ENCODE measurements at places on chromosomes 12 and 14. TPM values are rescaled to one million over a fixed set of nuclear protein-coding genes. Genes with fewer than 3 reads are reported as not detected.

DNA sequence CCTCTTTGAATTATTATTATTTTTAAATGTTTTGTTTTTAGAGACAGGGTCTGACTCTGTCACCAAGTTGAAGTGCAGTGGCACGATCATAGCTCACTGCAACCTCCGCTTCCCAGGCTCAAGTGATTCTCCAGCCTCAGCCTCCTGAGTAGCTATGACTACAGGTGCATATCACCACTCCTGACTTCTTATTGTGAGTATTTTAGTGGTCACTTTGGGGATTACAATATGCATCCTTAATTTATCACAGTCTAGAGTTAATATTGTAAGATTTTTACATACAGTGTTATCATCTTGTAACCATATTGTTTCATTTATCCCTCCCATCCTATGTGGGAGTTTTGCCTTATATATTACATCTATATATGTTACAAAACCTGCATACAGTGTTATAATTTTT lies 13.4 kb downstream of the FGF23 start:
- DNase-seq: no peak

DNA sequence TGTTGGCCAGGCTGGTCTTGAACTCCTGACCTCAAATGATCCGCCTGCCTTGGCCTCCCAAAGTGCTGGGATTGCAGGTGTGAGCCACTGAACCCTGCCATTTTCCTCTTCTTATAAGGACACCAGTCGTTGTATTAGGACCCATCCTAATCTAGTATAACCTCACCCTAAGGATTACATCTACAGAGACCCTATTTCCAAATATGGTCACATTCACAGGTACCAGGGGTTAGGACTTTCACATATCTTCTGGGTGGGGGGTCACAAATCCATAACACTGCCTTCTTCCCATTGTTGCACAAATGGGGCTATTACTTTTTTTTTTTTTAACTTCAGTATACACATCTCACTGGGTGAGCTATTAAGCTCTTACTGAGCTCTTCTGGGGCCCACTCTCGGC lies 38.6 kb downstream of the ARF6 start:
- no peak for DNase-seq

GRCh38 chr12:116133149-116133548 lies 144.3 kb downstream of the MED13L start:
- DNase-seq: no peak

DNA sequence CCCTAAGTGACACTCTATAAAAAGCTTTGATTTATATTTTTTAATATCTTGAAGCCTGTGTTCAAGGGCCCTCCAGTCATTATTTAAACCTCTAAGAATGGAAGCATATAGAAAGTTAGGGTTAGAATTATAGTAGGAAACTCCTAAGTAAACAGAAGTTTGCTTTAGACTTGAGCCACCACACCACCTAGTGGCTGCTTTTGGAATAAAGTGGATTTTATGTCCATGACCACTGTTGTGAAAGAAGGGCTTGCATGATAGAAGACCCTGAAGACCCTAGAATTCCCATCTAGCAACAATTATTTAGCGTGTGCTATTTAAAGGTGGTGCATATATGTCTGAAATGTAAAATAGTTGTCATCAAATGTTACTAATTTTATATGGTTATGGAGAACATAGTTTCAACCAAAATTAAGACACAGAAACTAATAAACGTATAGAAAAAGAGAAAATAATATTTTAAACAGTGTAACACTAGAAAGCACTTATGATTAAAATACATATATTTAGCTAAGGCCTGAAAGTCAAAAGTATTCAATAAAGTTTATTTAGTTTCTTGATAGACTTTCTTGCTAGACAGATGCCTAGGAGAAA lies 21.3 kb downstream of the LRRIQ1 start:
- no peak for DNase-seq

DNA sequence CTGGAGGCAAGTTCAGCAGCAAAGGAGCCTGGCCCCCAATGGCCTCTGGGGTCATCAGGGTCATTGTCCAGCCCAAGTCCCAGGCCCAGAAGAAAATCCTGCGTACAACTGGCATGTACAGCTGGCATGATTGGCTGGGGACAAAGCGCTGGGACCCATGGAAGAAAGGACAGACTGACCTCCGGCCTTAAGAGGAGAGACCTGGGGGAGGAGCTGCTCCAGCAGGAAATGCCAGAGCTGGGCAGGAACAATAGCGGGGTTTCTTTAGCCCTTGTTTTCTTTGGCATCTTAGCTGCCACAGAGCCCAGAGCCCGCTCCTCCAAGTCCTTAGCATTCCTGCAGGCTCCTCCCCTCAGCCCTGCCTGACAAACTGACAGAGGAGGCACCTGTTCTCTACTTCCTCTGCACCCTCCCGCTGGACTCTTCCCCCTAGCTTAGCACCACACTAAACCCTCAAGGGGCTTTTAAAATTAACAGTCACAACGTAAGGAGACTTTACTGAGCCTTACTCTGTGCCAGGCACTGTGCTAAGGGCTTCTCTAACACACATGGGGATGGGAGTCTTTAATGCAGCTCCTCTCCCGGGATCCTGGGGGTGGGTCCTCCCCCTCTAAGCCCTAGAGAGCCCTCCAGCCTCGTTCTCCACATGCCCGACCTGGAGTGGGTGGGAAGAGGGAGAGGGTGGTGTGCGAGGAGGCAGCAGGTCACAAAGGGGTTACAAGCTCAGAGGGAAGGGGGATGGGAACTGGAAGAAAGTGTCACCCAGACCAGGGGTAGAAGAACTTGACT lies 1.8 kb upstream of the AQP5 start:
- DNase-seq: no peak

- no peak for DNase-seq
Observed at GRCh38 chr12:50505675-50506530, 1.1 kb downstream of the DIP2B start.

DNA sequence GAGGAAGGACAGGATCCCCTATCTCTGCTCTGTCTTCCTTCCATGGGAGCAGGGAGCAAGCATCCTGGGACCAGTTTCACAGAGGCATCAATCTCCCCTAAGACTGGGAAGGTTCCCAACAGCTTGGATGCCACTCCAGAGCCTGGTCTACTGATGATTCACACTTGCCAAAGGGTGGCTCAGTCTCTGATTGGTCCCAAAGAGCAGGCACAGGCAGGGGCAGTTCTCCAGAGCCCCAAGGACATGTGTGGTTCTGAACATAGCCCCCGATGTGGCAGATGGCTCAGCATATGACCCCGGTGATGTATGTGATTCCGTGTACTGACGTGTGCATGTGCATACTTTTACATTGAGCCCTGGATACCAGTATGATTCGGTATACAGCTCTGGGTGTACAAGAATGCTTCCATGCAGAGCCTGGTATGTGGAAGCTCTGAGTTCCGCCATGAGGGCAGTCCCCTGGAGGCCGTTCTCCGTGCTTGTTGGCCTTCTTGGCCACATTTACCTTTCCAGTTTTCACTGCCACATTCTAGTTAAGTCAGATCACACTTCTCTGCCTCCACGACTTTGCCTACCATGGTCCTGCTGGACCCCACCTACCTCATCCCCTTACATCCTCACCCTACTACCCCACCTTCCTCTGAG lies 21.2 kb downstream of the ITGA7 start:
- DNase-seq: peak; percentile 59

DNA sequence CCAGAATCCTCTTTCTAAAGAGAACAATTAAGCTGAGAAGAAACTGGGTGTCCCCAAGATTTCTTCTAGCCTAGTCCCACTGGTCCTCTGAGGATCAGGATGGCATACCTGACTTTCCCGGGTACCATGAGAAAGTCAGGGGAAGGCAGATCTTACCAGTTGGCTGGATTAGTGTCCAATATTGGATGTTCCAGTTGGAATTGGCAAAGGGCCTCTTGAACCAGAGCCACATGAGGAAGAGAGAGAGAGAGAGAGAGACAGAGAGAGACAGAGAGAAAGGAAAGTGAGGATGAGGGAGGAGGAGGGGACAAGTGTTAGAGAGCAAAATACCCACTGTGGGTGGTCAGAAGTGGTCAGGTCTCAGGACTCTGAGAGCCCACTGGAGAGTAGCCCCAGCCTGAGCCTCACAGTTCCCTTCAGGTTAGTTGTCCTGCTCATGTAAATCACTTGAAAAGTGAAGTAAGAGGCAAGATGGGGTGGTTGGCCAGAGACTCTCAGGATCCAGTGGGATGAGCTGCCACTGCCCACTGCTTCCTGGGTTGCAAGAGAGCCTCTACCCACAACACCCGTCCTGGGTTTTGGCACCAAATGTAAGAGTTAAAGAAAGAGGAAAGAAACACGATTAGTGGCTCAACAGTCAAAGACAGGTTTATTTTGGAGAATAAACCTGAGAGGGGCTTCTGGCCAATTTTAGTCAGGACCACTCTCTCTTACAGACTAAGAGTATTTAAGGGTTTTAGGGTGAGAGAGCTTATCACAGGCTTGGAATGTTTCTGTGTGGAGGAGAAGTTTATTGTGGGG lies 28.4 kb upstream of the A2M start:
- no peak for DNase-seq

DNA sequence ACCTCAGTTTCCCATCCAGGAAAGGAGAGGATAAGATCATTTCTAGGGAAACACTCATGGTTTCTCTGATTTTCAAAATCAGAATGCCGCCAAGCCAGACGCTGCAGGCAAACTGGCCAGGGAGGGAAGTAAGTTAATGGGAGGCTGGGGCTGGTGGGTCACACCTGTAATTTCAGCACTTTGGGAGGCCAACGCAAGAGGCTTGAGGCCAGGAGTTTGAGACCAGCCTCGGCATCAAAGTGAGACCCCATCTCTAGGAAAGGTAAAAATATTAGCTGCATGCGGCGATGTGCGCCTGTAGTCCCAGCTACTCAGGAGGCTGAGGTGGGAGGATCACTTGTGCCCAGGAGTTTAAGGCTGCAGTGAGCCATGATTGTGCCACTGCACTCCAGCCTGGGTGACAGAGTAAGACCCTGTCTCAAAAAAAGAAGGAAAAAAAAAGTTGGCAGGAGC lies 587 bp downstream of the SELPLG start:
- peak; percentile 28 for DNase-seq

DNA sequence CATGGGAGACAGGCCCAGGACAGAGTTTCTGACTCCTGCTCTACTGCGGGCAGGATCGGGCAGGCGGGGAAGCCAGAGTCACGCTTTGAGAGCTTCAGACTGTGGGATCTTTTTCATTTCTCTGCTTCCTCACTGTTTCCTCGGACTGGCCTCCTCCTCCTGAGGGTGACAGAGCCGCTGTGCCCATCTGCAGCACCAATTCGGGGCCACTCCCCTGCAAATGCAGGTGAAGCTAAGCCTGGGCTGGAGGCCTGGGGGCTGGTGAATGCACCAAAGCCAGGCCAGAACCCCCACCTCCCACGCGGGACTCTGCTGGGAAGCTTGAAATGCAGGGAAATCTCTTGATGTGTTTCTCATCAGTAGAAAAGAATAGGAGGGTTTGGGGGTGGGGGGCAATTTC lies 77.5 kb downstream of the FOXN3 start:
- no peak for DNase-seq

DNA sequence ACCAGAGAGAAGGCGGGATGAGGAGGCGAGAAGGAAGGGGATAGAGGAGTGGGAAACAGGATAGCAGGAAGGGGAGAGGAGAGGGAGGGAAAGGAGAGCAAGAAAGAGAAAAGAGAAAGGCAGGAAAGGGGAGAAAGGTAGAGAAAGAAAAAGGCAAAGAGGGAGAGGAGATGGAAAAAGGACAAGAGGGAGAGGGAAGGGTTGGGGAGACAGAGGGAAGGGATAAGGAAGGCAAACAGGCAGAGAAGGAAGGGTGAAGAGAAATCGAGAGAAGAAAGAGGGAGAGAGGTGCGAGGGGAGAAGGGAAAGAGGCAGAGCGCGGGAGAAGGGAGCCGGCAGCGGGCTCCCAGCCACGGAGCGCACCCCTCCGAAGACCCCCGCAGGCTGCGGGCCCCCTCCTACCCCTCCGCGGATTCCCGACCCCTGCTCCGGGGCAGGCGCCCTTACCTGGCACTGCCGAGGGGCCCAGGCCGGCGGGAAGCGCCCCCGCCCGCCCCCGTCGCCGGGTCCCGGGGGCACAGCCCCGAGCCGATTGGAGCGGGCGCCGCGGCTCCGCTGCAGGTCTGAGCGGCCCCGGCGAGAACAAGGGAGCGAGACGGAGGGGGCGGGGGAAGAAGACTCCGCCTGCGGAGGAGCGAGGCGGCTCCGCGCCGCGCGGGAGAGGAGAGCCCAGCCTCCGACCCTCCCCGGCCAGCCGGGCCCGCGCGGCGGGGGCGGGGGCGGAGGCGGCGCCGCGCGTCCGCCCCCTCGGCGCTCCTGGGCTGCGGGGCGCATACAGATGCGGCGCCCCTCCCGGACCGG lies at the start of gene CDH24:
Gene CDH24 (minus strand): TSS at position 565 of the 801 bp plus-strand sequence. CDS start 1,787 bp downstream, outside the sequence.
- DNase-seq: peak; percentile 86

GRCh38 chr14:71113376-71113775 lies 206.1 kb downstream of the PCNX1 start:
- DNase-seq: no peak

- DNase-seq: no peak
Observed at GRCh38 chr12:8058506-8058905, 7.7 kb downstream of the C3AR1 start.

GRCh38 chr12:62214846-62215245 lies 45.4 kb upstream of the USP15 start:
- DNase-seq: no peak

DNA sequence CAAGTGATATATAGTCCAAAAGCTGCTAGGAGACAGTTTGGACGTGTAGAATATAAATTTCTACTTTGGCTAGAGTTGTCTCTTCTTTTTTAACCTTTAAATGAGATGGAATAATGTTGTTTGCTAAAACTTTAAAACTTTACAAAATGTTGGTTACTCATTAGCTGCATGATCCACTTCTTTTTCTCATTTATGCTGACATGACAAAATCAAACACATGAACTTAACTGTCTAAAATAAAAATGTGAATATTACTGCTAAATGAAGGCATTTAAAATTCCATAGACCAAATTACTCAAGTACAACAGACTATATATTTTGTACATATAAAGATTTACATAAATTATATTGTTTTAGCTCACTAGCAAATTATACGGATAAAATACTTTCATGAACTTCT lies 135.9 kb upstream of the ABCD2 start:
- no peak for DNase-seq

DNA sequence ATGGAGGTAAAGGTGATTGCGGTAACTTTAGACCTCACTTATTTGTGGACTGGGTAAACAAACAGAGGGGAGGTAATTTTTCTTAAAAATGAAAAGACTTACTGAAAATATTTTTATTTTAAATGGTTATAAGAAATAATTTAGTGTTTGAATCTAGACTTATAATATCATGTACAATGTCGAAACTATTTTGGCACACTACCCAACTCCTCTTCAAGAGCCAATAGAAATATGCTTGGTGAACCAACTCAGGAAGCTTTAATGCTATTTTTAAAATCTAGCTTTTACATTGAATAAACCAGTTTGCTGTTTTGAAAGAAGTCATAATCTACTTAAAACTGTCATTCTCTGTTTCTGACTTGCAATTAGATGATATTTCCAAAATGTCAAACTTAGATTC lies 175.8 kb upstream of the NPAS3 start:
- no peak for DNase-seq

The ADSS1 gene
- total RNA-seq: 5.3 TPM

The RTN1 gene
- 6.9 TPM for total RNA-seq

The NOS1 gene
- total RNA-seq: 1.6 TPM

The NTF3 gene
- 1.8 TPM for total RNA-seq

The PPP2R5C gene
- 164 TPM for total RNA-seq

The NANOG gene
- total RNA-seq: under 0.01 TPM

The KICS2 gene
- 10.7 TPM for total RNA-seq

The ANKS1B gene
- 41.7 TPM for total RNA-seq

The OR6C2 gene
- not detected for total RNA-seq

Measured in sigmoid colon (tissue), 7 donors.